T-helper 1 cell (primary cell): ENCODE measurements at places on chromosomes 7 and 10.
A peak's percentile ranks its signal among the peaks of the same experiment; 100 is the strongest.

DNA sequence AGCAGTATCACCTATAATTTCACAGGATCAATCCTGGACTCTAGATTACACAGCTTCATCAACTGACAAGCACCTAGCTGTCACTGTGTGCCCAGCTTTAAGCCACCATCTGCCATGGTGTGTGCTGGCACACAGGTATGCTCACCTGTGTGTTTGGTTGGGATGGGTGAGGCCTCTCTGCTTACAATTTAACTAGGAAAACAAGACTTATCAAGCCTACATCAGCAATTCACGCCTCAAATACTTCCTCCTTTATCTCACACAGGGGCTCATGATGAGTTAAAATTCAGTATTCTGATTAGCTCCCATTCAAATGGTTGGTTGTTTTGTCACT is 608.2 kb downstream of the PARD3 start:
- no peak for DNase-seq

GRCh38 chr7:124497176-124497575 is 268.4 kb downstream of the GPR37 start:
- DNase-seq: no peak

GRCh38 chr7:22776964-22777363 is 45.7 kb downstream of the TOMM7 start:
- no peak for DNase-seq

- DNase-seq: peak; percentile 50
Measured at GRCh38 chr7:99375070-99375807, 709 bp downstream of the ARPC1B start.

- DNase-seq: no peak
Measured at GRCh38 chr10:18429335-18429734, 222.1 kb downstream of the NSUN6 start.

- no peak for DNase-seq
Measured at GRCh38 chr10:117503244-117504205, 39.0 kb upstream of the EMX2 start.

- no peak for DNase-seq
Measured at GRCh38 chr10:132967540-132967939, 25.2 kb upstream of the CFAP46 start.
